Activated CD4-positive, alpha-beta T cell treated with anti-CD3 and anti-CD28 coated beads, Interleukin-2, amount 50 U/mL, for 16 hours (primary cell): ENCODE measurements at places on chromosomes 7 and 10.

- DNase-seq, result no peak
Measured at GRCh38 chr7:24769014-24769830, 12.0 kb upstream of the GSDME start.

DNA sequence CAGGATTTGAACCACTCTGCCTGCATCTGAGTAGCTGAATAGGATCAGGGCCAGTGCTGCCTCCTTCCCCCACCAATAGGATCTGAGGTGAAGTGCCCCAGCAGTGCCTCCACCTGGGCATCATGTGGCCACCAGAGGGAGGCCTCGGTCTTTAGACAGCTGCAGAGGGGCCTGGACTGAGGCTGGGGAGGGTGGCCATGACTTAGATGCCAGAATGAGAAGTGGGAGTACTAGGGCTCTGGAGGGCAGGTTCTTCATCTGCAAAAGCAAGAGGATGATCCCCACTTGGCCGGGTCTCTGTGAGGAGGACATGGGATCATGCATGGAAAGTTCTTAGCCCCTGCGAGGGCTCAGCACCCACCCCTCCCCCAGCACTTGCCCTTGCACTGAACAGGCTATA is 56.9 kb downstream of the NEUROG3 start:
- DNase-seq, result peak; percentile 17

DNA sequence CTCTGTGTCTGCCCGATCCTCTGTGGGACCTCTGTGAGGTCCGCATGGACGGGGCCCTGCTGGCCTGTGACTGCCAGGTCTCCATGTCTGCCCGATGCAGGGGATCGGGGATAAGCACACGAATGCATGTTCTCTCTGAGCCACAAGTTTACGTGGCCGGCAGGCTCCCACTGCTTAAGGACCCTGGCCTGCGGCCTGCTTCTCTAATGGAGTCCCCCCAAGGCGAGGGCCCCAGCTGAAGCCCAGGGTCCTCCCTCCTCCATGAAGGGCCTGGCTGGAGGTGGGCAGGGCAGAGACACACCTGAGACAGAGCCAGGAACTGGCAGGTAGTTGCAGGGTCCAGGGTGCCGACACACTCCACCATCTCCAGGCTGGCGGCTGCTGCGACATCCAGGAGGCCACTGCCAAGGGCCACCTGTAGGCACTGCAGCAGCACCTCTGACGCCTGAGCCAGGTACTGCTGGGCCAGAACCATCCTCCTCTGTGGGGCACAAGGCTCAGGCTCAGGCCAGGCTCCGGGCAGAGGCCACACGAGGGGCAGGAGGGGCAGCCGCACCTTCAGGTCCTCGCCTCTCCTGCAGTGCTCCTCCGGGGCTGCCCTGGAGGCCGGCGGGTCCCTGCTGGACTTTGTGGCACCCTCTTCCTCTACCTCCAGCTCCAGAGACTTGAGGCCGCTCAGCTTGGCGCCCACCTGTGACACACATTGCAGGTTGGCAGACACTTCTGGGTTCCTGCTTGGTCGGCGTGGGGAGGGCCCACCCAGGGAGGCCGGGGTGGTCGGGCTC is 60.9 kb upstream of the NKX6-2 start:
- DNase-seq, result no peak

DNA sequence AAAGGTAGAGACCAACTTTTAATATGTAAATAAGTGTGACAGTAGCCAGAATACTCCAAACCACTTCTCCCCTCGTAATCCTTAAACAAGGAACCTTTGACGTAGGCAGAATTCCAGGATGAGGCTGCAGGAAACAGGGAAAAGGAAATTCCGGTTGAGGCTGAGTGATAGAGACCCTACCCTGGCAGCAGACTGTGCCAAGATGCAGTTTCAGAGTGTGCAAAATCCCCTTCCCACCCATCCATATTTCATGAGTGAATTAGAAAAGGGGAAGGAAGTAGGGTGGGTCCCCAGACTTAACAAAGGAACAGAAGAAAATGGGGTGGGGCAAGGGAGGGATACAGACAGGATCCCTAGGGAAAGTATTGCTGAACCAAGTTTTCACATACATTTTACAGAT is 143.0 kb downstream of the RAPGEF5 start:
- DNase-seq, result no peak

GRCh38 chr10:117503244-117504205 is 39.0 kb upstream of the EMX2 start:
- no peak for DNase-seq

- DNase-seq, result no peak
Measured at GRCh38 chr7:132752431-132752830, 176.2 kb upstream of the PLXNA4 start.

- DNase-seq, result no peak
Measured at GRCh38 chr10:66564287-66564686, 361.5 kb upstream of the LRRTM3 start.

GRCh38 chr7:3067606-3068380 is 24.1 kb upstream of the CARD11 start:
- no peak for DNase-seq

GRCh38 chr7:95491634-95492314 is 6.0 kb downstream of the ASB4 start:
- DNase-seq, result no peak

DNA sequence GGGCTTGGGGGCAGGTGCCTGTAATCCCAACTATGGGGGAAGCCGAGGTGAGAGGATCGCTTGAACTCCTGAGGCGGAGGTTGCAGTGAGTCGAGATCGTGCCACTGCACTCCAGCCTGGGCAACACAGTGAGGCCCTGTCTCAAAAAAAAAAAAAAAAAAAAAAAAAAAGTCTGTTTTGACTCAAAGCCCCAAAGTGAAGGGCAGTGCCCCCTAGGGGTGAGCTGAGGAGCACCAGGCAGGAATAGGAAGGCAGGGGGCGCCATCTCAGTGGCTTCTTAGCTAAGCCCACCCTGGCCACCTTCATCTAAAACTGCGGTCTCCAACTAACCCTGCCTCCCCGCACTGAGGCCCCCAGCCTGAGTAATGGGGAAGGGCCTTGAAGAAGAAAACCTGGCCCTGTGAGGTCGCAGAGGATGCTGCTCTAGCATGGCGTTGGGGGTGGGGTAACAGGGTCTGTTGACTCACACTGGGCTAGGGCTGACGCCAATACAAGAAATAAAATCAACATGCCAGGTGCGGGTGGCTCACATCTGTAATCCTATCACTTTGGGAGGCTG is 9.8 kb downstream of the PODXL start:
- peak; percentile 47 for DNase-seq

DNA sequence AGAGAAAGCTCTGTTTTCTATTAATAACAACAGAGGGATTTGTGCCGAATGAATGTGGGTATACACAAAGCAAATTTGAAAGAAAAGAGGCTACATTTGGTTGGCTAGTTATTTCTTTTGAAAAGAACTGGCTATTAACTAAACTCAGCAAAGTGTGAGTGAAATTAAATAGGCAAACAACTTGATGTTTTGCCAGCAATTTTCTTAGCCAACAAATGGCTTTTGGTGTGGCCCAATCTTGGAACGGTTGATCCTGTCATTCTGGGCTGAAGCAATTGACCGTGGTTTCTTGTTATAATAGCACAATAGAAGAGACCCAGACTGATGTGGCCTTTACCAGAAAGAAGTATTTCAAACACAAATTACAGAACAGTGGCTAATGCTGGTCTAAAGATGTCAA is 898.6 kb downstream of the KCNMA1 start:
- no peak for DNase-seq

DNA sequence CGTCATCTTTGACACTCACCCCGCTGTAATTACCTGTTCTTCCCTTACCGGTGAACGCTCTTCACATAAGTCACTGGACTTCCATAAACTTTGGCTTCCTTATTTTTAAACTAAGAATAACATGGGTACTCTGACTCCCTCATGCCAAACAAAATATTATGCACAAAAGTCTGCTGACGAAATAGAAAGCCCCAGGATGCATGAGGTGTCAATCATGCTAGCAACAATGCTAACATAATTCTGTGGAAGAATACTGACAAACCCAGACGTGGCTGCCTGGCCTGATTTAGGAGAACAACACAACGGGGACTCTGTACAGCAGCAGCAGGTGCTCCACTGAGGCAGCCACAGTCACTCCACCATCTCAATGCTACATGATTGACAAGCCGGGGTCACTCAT is 137.5 kb downstream of the CCDC71L start:
- DNase-seq, result no peak

- no peak for DNase-seq
Measured at GRCh38 chr7:48426966-48427555, 255.8 kb downstream of the ABCA13 start.

GRCh38 chr7:721619-722248 is 4.8 kb upstream of the DNAAF5 start:
- no peak for DNase-seq

DNA sequence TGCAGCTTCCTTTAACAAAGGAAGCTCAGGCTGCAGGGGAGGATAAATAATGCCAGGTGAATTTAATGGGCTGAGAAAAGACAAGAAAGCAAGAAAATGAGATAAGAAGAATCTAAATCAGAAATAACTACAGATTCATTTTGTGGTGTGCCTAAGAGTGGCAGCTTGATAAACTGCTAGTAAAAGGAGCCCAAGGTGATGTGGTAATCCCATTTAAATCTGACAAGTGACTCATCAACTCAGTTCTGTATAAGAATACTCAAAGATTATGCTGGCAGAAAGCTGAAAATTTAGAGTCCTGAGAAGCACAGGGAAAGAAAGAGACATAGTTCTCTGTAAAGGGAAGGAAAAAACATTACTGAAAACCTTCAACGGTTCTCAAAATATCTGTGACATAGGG is 109.4 kb upstream of the PDE1C start:
- DNase-seq, result no peak

GRCh38 chr7:46032942-46033341 is 111.9 kb upstream of the IGFBP3 start:
- DNase-seq, result no peak

DNA sequence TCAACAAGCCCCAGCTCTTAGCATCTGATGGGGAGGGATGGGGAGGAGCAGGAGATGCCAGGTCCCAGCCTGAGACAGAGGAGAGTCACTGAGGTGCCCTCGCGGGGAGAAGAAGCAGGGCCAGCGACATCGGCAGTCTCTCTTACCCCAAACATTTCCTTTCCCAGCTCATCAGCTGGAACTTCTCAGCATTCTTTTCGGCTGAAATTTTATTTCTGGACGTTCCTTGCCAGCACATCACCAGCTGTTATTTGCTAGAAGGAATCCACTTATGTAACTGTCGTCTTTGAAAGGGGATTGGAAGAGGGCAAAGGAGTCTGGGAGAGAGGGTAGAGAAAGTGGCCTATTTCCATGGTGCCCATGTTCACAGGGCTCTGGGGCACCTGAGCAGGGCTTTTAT is 101.0 kb upstream of the SHH start:
- DNase-seq, result no peak

DNA sequence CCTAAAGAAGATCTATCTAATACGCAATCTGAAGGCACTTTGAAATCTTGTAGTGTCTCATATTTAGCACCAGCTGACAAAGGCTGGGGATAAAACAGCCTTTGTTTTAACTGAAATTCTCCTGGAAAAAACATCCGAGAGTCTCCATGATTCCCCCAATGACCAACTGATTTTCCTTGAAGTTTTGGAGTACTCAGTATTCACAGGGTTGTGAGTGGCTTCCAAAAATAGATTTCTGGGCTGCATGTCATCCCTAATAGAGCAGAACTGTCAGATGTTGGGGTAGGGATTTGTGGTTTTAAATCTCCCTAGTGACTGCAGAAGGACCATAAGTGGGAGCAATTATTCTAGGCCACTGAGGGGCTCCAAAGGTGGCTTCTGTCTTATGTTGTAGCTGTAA is 206.4 kb downstream of the TAX1BP1 start:
- no peak for DNase-seq

DNA sequence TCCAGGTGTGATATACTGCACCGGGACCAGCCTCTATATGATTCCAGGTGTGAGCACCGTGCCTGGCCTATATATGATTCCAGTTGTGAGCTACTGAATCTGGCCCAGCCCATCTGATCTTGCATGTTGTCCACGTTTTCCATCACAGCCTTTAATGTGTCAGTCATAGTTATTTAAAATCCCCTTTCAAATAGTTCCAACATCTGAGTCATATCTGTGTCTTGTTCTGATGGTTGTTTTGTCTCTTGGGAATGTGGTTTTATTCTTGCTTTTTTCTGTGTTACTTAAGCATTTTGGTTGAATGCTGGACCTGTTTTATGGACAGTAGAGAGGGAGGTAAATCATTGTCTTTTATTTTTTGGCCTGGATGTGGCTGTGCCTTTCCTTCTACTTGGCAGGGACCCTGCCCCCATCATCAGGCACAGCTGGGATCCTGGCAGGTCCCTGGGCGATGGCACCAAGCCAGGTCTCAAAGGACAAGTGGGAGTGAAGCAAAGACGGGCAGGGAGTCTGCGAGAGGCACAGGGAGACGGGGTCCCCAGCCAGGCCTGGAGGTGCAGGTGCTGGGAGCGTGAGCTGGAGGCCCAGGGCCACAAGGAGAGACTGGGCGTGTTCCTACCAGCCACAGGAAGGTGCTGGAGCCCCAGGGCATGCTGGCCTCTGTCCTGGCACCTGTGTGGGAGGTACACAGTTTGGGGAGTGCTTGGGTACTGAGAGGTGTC is 94.7 kb downstream of the DYNC2I1 start:
- DNase-seq, result no peak

- no peak for DNase-seq
Measured at GRCh38 chr7:101377189-101377736, 14.6 kb downstream of the COL26A1 start.

GRCh38 chr10:16717622-16718395 is 99.4 kb downstream of the RSU1 start:
- DNase-seq, result no peak

GRCh38 chr7:34044306-34044643 is 138.9 kb downstream of the BMPER start:
- DNase-seq, result no peak

DNA sequence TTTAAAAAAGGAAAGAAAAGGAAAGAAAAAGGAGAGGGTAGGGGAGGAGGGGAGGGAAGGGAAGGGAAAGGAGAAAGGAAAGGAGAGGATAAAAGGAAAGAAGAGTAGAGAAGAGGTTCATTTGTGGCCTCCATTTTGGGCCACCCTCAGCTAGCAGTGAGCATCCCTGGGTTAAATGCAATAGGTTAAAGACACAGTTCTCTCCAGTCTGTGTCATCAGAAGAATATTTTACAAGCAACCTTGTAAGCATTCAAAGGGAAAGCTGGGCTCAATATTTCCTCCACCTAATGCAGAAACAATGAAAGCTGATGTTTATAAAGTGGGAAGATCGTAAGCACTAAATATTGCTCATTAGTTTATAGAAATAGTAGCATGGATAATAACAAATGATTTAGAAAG is 219.1 kb upstream of the PITRM1 start:
- DNase-seq, result no peak

GRCh38 chr10:22992075-22992474 is 64.2 kb downstream of the ARMC3 start:
- peak; percentile 64 for DNase-seq

- no peak for DNase-seq
Measured at GRCh38 chr7:29341156-29341555, 146.6 kb downstream of the CHN2 start.

- no peak for DNase-seq
Measured at GRCh38 chr10:124005091-124005490, 88.3 kb downstream of the CHST15 start.

- no peak for DNase-seq
Measured at GRCh38 chr7:150453892-150454291, 3.5 kb downstream of the GIMAP8 start.

GRCh38 chr7:117937753-117938483 is 64.7 kb upstream of the CTTNBP2 start:
- no peak for DNase-seq
